ENCODE measurements at places on chromosomes 7 and 10. TPM values are rescaled to one million over a fixed set of nuclear protein-coding genes. Genes with fewer than 3 reads are reported as not detected.

SLC26A3 gene
- not detected for polyA plus RNA-seq

RFC2 gene
- 34.9 TPM for polyA plus RNA-seq

ASL gene
- polyA plus RNA-seq = 12.1 TPM

CACUL1 gene
- 38.7 TPM for polyA plus RNA-seq

STN1 gene
- 21.5 TPM for polyA plus RNA-seq

SLC16A9 gene
- polyA plus RNA-seq = not detected

MOGAT3 gene
- not detected for polyA plus RNA-seq

BHLHA15 gene
- polyA plus RNA-seq = not detected

CDH23 gene
- polyA plus RNA-seq = 4.4 TPM

TBXAS1 gene
- 4.1 TPM for polyA plus RNA-seq

FAM24B gene
- polyA plus RNA-seq = 1.7 TPM

LBX1 gene
- polyA plus RNA-seq = 11.3 TPM

SYNPO2L gene
- polyA plus RNA-seq = 229 TPM

CCDC136 gene
- not detected for polyA plus RNA-seq

SCART1 gene
- polyA plus RNA-seq = 1.7 TPM

PLEKHS1 gene
- not detected for polyA plus RNA-seq

EBLN1 gene
- polyA plus RNA-seq = not detected

SP8 gene
- 0.05 TPM for polyA plus RNA-seq

EPO gene
- polyA plus RNA-seq = not detected

PRKAR2B gene
- polyA plus RNA-seq = 5.4 TPM

SAMD9 gene
- polyA plus RNA-seq = 4.1 TPM

HYAL4 gene
- not detected for polyA plus RNA-seq

SFXN4 gene
- 19.8 TPM for polyA plus RNA-seq

TLX1 gene
- not detected for polyA plus RNA-seq

CDC14C gene
- not detected for polyA plus RNA-seq

HOXA4 gene
- polyA plus RNA-seq = 31.6 TPM

TECTB gene
- not detected for polyA plus RNA-seq
